Occipital lobe (tissue), 3 donors: ENCODE measurements at places on chromosomes 4 and X.

- no peak for DNase-seq
Measured at GRCh38 chr4:40699648-40700047, 50.1 kb upstream of the NSUN7 start.

GRCh38 chrX:3221643-3222042, 124.8 kb downstream of the MXRA5 start:
- DNase-seq: no peak

- DNase-seq: no peak
Measured at GRCh38 chr4:159455675-159456237, 352.9 kb downstream of the RAPGEF2 start.

DNA sequence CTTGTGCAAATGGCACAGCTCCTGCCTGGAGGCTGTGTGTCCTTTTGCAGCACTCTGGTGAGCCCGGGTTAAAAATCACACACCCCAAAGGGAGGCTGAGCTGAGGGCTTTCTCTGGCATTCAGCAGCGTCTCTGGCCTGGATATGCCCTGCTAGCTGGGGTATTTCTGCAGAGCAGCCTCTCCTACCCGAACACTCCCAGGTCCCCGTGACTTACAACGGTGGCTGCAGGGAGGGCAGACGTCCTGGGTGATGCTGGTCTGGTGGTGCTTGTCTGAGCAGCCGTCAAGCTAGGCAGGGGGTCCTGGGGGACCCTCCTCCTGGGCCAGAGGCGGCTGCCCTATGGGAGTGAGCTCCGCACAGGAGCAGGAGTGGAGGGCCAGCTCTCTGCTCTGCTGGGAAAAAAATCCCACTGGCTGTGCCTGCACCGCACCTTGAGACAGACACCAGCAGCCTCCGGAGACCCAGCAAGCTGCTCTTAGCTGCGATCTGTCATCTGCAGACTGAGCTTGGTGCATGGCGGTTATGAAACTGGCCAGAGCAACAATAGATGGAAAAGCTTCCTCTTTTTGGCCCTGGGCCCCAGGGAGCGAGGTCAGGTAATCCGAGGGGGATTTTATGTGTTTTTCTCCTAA, 41.3 kb upstream of the ASMTL start:
- DNase-seq: no peak
